ENCODE measurements at places on chromosomes 7 and 10.

DNA sequence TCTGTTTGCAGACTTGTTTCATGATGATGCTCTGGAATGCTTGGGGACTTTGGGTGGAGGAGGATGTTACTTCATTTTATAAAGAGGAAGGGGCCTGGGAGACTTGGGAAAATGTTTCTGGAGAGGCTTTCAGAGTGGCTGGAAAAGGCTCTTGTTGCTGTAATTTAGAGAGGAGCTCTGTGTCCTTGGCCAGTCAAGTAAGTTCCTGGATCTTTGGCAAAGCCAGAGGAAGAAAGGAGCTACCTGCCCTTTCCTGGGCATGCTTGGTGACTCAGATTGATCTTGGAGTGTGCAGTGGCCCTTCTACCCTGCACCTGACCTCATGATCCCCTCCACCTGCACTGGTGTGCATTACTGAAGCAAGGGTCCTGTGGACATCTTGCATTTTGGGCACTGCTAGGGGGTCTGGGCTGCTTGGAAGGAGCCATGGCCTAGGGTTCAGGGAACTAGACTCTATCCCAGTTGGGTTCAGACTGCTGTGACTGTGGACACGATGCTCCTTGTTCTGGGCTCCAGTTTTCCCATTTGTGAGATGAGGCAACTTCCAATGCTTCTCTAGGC, 56.1 kb downstream of the ADCYAP1R1 start:
- no peak for DNase-seq

DNA sequence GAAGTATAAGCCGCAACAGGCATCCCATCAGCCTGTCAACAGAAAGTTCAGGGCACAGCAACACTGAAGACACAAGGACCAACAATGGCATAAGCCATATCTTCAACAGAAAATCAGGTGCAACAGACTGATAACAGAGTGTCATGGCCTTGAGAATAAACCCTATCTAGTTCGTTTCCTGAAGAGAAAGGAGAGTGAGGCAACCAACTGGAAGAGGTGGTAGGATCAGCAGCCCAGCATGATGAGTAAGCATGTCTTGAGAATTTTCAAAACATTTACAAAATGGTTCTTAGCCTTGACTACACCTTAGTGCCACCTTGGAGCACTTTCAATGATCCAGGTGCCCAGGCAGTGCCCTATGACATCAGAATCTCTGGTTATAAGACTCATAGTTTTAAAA, 290.2 kb upstream of the SEMA3C start:
- no peak for DNase-seq

DNA sequence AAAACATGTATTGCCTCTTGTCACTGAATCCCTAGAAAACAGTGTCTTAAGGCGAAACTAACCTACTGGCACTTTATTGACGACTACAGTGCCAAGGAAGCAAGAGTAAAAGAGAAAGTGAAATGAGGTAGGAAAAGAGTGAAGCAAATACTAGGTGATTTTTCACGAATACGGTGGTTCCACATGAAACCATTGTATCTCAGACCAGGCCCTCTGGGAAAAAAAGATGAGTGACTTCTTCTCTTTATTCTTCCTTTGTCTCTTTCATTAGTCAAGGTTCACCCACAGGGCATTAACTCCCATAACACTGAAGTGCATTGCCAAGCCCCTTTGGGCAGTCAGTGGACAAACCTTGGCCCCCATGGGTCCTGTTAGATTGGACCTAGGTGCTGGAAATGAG, 16.2 kb upstream of the MACC1 start:
- DNase-seq = no peak

DNA sequence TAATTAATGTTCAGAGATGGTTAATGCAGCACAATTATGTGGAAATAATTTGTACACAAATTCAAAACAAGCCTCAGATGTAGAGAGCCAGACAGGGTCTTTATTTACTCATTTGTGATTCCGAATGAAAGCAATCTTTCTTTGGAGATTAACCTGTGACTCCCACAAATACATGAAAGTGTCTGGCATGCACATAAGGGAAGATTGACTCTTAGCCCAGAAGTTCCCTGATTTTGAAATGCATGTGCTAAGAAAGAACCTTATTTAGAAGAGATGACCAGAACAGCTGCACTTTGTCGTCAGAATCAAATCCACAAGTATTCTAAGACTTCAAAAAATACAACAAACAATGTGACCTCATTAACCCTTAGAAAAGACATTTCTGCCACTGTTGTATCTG, 45.1 kb downstream of the RNLS start:
- no peak for DNase-seq

GRCh38 chr7:43637114-43637806, 54.4 kb downstream of the STK17A start:
- no peak for DNase-seq

DNA sequence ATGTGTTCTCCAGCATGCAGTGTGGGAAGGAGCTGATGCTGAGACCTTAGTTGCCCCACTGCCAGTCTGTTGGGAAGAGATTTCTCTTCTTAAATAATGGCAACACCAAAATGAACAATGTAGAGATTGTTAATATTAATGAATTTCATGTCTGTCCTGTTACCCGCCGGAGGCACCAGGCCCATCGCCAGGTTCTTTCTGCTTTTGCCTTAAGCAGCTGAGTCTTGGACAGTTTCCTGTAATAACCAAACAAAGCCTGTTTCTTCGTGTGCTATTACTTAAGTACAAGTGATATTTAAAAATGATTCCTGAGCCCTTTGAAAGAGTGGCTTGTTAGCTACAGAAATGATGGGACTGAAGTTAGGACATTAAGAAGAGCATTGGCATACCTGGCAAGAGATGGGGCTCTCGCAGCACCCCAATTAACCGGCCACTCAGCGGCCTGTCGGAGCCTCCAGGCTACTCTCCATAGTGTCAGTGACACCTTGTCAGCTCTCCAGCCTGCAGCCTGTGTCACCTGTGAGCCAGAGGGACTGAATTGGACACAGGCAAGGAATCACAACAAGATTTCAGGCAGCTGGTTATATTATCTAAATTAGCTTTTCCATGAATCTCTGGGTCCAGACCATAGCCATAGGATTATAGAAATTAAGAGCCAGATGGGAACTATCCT, 142.0 kb downstream of the CELF2 start:
- DNase-seq = no peak

DNA sequence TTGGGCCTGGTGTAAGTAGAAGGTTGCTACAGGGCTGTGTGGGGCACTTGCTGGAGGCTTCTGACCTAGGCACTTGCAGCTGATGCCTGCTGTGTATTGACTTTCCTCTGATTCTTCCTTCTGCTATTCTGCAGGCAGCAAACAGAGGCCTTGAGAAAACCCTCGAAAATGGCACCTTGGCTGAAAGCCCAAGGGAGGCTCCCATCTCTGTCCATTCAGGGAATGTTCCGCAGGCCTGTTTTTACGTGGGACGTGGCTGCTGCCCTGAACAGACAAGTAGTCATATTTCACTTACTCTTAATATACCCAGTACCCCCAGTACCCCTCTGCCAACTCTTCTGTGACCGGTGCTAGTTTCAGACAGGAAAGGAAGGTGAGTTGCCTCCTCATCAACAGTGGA, 664.7 kb downstream of the INHBA start:
- DNase-seq = no peak

- DNase-seq = no peak
Observed at GRCh38 chr7:94411188-94411466, 16.4 kb downstream of the COL1A2 start.

DNA sequence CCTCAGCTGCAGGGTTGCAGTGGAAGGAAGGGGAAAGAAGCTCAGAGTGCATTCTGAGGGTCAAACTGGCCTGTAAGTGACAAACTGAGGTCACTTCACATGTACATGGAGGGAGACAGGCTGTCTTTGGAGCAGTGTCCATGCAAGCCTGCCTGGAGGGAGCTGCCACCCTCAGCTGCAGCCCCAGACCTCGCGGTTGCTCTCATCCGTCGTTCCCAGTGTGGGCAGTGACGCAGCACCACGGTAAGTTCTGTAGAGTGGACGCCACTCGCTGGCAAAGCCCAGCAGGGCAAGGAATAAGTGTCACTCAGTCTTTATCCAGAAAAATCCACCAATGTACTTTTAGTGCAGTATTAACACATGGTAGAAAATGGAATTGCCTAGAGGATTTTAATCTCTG, 225.7 kb downstream of the MGMT start:
- DNase-seq = no peak

GRCh38 chr7:103347507-103348267, at the start of gene PSMC2:
TSS of gene PSMC2 (plus strand) at chr7:103347643. CDS start at chr7:103347712, 69 bp downstream.
- DNase-seq = peak; percentile 92

DNA sequence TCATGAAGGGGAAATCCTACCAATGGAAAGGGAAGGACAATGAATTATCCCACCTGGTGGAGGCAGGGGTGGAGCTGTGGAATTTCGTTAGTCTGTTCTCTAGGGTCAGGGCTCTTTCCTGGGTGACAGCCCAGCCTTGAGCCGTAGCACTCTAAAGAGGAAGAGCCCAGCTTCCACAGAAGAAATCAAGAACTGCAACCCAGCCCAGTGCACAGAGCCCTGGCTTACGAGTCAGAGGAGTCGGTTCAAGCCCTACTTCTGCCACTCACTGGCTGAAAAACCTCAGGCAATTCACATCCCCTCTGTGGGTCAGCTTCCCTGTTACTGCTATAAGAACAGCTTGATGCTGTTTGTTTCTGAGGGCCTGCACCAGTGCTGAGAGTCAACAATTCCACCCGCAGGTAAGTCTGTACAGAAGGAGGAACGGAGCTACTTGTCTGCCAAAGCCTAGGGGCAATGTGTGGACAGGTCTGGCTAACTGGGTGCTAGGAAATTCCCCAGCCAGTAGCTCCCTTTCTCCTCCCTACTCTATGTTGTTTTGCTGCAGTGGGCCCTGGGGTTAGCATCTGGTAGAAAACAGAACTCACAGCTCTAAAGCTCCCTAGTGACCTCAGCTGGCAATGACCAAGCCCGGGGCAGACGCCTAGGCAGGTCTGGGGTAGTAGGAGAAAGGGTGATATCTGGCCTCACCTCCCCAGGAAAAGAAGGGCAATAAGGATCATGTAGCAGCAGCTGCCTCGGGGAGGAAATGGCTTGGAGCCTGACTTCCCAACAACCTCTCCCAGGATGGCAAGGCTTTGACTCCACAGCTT, 3.3 kb downstream of the AVPI1 start:
- DNase-seq = peak; percentile 62

DNA sequence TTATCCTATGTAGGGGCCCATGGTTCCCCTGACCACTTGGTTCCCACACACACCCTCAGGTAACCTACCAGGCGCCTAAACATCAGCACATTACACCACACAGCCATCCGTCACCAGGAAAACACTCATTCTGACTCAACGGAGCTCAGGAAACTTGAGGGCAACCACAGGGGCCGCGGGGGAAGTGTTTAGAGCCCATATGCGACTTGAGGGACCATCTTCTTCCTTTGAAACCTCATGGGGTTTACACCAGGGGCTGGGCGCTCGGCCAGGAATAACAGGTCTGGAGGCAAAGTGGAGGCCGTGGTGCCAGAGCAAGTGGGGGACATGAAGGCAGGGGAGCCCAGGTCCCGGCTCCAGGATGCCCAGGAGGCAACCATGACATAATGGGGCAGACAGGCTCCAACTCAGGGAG, 1.5 kb downstream of the STX1A start:
- no peak for DNase-seq

GRCh38 chr7:37493810-37494209, 45.1 kb upstream of the ELMO1 start:
- peak; percentile 22 for DNase-seq

- DNase-seq = no peak
Observed at GRCh38 chr10:8221451-8221850, 167.0 kb downstream of the GATA3 start.

- DNase-seq = no peak
Observed at GRCh38 chr10:2948127-2948854, 119.1 kb upstream of the PFKP start.

DNA sequence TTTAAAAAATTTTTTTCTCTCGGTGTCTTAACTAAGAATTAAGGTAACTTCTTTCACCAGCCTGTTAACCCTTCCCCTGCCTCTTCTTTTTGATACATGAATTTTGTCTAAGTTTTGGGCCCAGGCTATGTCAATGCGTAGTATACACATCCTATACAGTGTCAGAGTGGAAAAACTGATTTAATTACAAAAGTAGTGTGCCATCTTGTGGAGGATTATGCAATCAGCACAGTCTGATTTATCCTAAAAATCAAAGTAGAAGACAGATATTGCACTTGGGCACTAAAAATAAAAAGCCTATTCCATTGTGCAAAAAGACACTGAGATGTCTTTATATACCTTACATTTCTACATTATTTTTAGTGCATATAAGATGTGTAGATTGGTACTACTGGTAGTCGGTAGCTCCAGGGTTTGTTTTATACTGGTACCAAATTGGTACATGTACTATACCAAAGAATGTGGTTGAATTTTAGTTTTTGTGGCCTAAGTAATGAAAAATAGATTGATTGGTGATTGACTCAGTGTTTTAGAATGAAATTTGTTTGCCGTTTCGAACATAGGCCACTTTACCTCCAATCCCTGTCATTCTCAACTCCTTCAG, 96.6 kb downstream of the MKLN1 start:
- DNase-seq = no peak

DNA sequence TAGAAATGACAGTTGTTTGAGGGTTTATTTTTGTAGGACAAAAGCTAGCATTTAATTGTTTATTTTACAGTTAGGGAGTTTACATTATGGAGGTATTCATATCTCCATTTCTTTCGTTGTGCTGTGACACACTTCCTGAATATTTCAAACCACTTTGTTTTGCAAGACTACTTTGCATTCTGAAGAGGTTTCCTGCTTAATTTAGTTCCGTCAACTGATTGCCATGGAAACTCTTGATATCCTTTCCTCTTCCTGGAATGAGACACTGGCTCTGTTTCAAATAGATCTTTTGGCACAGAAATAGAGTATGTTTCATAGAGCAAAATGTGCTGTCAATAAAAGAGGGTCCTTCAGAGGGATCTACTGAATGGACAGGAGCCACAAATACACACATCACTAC, 159.5 kb upstream of the AGR3 start:
- no peak for DNase-seq

DNA sequence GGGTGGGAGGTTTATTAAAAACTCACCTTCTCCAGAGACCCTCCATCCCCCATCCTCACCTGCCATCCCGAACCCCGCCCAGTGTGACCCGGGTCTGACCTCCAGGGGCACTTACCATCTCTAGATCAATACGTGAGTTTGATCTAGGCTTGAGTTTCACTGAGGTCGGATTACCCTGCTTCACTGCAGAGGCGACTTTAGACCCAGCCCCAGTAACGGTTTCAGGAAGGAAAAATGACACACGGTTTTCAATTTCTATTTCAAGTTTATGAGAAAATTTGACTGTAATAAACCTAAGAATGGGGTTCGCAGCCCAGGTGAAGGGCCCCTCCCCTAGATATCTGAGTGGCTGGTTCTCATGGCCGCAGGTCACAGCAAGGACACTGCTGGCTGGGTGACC, 33.1 kb downstream of the RCC1L start:
- no peak for DNase-seq

DNA sequence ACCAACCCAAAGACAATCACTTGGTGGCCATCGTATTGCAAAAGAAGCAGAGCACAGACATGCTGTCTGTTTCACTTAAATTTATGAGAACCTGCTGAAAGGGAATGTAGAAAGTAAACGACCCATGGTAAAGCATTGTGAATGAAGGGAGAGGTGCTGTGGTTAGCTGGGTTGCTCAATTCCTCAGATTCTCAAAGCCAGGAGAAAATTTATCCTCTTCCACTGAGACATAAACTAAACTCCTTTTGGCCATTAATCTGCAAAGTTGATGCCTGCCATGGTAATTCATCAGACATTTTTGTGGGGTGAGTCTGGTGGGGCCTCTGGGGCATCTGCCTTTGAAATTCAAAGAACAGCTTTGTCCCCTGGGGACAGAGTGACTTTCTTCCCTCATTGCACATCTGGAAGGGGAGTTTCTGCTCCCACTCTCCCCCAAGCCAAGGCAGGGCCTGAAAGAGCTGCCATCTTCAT, 951.0 kb downstream of the LRMDA start:
- no peak for DNase-seq

- no peak for DNase-seq
Observed at GRCh38 chr7:139127648-139128047, 18.1 kb upstream of the ZC3HAV1 start.

Measured in T47D (cell line).